ENCODE measurements at places on chromosomes 12 and 14.

GRCh38 chr14:95164506-95164905 is 7.2 kb upstream of the DICER1 start:
- no peaks in the 10 kb centered on the region for H3K27me3 ChIP-seq
- DNase-seq: no peak
- no peak overlapping the region for H3K4me3 ChIP-seq
- H3K27ac ChIP-seq: no peak overlapping the region
- no peaks in the 10 kb centered on the region for H3K4me1 ChIP-seq

DNA sequence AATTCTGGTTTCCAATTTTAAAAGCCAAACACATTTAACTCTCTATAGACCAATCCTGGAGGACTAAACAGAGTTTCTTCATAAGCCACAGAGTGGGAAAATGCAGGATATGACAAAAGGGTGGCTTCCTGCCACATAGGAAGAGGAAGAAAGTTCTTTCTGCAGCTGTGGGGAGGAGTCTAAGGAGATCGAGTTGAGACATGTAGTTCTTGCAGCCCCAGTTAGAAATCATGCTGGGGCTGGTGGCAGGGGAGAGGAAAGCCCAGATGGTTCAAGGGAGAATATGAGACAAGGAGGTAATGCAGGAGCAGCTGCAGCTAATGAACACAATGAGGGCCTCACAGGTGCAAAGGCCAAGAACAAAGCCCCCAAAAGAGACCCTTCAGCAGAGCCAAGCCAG is 85.0 kb upstream of the ARID2 start:
- no peaks in the 10 kb centered on the region for H3K36me3 ChIP-seq
- no peak overlapping the region for H3K27ac ChIP-seq
- no peaks in the 10 kb centered on the region for H3K27me3 ChIP-seq
- no peak overlapping the region for H3K4me3 ChIP-seq
- DNase-seq: no peak
- H3K4me1 ChIP-seq: peaks cover 11% of the 10 kb centered on the region

- peak overlapping the region; percentile 7 for H3K27ac ChIP-seq
- no peak for DNase-seq
- no peak overlapping the region for H3K4me3 ChIP-seq
Measured at GRCh38 chr12:120466560-120467315, 2.8 kb downstream of the SRSF9 start.

- H3K4me1 ChIP-seq: peaks cover 97% of the 10 kb centered on the region
- H3K36me3 ChIP-seq: peaks cover 27% of the 10 kb centered on the region
- H3K4me3 ChIP-seq: no peak overlapping the region
Measured at GRCh38 chr14:100077441-100077840, 12.2 kb downstream of the EVL start.

DNA sequence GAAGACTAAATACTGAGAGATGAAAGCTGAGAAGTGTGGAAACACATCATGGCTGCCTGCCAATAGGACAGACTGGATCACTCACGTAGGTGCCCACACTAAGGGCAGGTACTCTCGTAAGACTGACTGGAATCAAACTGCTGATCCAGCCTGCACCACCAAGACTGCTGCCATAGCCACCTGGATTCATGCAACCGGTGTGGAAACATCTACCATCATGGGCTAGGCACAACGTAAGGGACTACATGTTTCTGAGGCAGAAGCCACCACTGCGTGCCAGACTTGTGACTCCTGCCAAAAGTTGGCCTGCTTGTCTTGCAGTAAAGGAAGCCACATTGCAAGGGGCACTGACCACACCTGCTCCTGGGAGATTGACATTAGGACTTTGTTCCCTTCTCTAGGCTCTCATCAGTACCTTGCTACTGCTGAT is 3.8 kb downstream of the POMT2 start:
- no peak overlapping the region for H3K27ac ChIP-seq
- no peaks in the 10 kb centered on the region for H3K27me3 ChIP-seq
- H3K36me3 ChIP-seq: no peaks in the 10 kb centered on the region
- H3K4me1 ChIP-seq: no peaks in the 10 kb centered on the region

- no peak overlapping the region for H3K27ac ChIP-seq
- no peak overlapping the region for H3K4me3 ChIP-seq
- no peaks in the 10 kb centered on the region for H3K27me3 ChIP-seq
- H3K36me3 ChIP-seq: no peaks in the 10 kb centered on the region
- DNase-seq: no peak
Measured at GRCh38 chr12:68119724-68120211, 39.8 kb downstream of the IFNG start.

DNA sequence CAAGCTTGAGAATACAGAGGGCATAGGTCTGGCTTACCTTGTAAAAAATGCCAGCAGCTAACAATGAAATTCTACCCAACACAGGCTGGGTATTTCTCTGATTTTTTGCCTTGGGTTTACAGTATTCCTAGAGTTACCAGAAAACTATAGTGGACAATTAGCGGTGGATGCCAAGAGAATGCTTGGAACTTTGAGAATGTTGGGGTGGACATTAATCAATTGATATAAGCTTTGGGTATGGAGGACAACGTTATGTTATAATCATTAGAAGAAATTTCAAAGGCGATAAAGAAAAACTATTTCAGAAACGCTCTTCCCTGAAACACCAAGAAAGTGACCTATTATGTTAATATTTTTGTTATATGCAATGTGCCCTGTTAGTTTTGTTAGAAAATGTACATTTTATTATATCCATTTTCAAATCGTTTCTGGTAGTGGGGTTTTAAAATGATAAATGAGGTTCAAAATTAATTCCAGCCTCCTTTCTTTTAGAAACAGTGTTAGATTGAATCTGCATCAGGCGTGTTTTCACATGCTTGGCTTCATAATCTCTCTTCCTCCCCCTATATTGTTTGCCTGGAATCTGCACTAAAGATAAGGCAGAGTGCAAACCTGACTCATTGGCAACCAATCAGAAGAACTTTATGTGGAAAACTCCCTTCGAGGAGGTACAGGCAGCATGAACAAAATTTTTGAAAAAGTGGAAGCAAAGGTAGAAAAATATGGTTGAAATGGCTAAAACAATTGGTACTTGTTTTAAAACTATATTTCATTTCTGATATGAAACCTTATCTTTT is 1.4 kb upstream of the PTPRQ start:
- H3K36me3 ChIP-seq: no peaks in the 10 kb centered on the region
- H3K27me3 ChIP-seq: no peaks in the 10 kb centered on the region
- H3K4me1 ChIP-seq: no peaks in the 10 kb centered on the region
- DNase-seq: no peak
- H3K27ac ChIP-seq: no peak overlapping the region

DNA sequence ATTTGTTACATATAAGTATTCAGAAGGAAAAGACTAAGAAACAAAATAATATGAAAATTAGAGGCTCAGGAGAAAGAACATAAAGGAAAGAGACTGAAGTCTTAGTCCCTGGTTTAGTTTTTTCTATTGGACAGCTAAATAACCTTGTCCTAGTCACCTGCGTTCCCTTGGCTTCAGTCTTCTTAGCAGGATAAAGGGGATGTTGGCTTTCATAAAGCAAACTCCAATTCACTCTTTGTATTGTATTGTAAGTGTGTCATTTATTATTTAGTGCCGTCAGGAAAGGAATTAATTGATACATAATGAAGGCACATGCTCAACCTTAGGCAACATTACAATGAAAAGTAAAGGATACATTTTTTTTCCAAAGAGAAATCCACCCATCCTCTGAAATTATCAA is 190.3 kb upstream of the PPFIA2 start:
- H3K4me3 ChIP-seq: no peak overlapping the region
- no peaks in the 10 kb centered on the region for H3K36me3 ChIP-seq
- no peaks in the 10 kb centered on the region for H3K27me3 ChIP-seq
- H3K4me1 ChIP-seq: no peaks in the 10 kb centered on the region
- DNase-seq: no peak

GRCh38 chr12:1443421-1444141 is 150.8 kb downstream of the FBXL14 start:
- no peaks in the 10 kb centered on the region for H3K36me3 ChIP-seq
- no peaks in the 10 kb centered on the region for H3K27me3 ChIP-seq
- no peak overlapping the region for H3K27ac ChIP-seq
- no peak for DNase-seq
- H3K4me3 ChIP-seq: no peak overlapping the region
- no peaks in the 10 kb centered on the region for H3K4me1 ChIP-seq

GRCh38 chr14:64038841-64039542 is 186.2 kb downstream of the SYNE2 start:
- no peaks in the 10 kb centered on the region for H3K4me1 ChIP-seq
- H3K4me3 ChIP-seq: no peak overlapping the region
- H3K36me3 ChIP-seq: peaks cover 10% of the 10 kb centered on the region
- H3K27ac ChIP-seq: no peak overlapping the region

DNA sequence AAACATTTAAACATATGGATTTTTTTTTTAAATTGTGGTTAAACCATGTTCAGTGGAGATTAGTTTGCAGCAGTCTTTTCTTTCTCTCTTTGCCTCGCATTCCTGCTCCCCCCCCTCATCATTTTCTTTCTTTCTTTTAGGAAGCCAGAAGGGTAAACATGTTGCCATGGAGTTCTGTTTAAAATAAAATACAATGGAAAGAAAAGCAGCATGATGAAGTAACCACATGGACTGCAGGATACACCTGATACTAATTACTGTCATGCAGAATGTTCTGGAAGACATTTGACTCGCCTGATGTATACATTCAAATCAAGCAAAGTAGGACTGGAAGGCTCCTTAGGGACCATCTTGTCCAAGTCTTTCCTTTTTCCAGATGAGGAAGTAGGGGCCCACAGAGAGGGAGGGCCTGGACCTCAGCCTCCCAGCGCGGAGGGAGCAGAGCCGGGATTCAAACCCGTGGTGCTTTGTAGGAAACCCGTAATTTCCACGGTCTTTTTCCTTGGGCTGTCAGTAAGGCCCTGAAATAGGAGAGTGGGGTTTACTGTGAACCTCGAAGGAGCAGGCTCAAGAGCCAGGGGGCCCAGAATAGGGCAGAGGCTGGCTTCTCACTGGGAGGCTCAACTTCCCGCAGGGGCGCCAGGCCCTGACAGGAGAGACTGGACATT is 2.4 kb upstream of the MEG3 start:
- H3K27ac ChIP-seq: no peak overlapping the region
- DNase-seq: no peak
- H3K36me3 ChIP-seq: no peaks in the 10 kb centered on the region
- H3K4me1 ChIP-seq: no peaks in the 10 kb centered on the region
- H3K4me3 ChIP-seq: no peak overlapping the region

DNA sequence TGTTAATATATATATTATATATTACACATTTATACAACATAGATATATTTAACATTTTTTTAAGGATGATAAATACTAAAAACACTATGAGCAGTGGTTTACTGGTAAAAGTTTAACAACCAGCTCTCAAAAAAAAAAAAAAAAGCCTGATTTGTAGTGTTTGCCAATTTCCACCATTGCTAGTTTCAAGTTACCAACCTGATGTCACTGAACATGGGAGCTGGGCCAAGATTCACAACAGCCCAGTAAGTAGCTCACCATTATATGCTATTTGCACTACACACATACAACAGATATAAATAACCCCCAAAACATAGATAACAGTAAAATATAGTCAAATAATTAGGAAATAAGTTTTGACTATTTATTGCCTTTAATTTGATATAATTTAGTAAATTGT is 28.9 kb upstream of the TMX1 start:
- H3K36me3 ChIP-seq: no peaks in the 10 kb centered on the region
- no peak overlapping the region for H3K27ac ChIP-seq
- no peaks in the 10 kb centered on the region for H3K4me1 ChIP-seq
- no peaks in the 10 kb centered on the region for H3K27me3 ChIP-seq
- no peak for DNase-seq

GRCh38 chr12:47734725-47735480 is 9.6 kb upstream of the ENDOU start:
- no peaks in the 10 kb centered on the region for H3K36me3 ChIP-seq
- no peak overlapping the region for H3K4me3 ChIP-seq
- no peak for DNase-seq
- H3K4me1 ChIP-seq: no peaks in the 10 kb centered on the region

- no peak overlapping the region for H3K4me3 ChIP-seq
- no peaks in the 10 kb centered on the region for H3K4me1 ChIP-seq
- no peaks in the 10 kb centered on the region for H3K36me3 ChIP-seq
- DNase-seq: no peak
- no peaks in the 10 kb centered on the region for H3K27me3 ChIP-seq
- no peak overlapping the region for H3K27ac ChIP-seq
Measured at GRCh38 chr12:94143951-94144350, 4.4 kb upstream of the PLXNC1 start.

DNA sequence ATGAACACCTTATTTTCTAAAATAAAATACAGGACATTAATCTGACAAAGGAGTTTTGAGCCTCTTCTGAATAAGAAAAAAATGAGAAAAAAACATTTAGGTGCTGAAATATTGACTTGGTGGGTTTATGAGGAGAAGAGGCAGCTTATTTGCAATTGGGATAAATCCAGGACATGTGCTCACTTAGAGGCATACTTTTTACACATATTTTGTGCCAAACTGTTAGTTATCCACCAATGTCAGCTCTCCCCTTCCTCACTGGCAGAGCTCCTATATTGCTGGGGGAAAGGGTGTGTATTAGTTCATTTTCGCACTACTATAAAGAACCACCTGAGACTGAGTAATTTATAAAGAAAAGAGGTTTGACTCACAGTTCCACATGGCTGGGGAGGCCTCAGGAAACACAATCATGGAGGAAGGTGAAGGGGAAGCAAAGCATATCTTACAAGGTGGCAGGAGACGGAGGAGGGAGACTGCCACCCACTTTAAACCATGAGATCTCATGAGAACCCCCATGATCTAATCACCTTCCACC is 135.4 kb upstream of the EGLN3 start:
- no peak overlapping the region for H3K4me3 ChIP-seq
- H3K27ac ChIP-seq: no peak overlapping the region
- no peaks in the 10 kb centered on the region for H3K27me3 ChIP-seq

DNA sequence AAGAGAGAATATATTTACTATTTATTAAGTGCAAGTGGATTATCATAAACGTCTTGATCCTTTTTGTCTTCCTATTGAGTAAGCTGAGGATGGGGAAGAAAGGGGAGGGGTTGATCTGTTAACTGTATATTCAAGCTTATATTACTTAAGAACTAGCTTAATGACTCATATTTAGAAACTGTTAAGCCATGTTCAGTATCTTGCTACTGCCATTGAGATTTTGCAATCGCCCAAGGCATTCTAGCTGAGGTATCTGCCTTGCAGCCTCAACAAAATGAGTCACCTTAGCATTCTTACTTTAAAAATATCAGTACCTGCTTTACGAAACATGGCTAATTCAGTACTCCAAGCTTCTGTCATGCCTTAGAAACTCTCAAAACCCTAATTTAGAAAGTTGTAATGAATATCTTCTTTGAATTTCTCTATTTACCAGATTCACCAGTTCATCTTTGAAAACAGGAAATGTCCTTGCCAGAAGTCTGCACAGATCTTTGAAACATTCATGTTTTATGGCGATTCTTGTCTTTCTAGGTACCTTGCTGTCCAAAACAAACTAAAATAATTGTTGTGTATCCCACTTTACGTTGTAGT is 76.1 kb downstream of the ALG10B start:
- no peak overlapping the region for H3K27ac ChIP-seq
- no peaks in the 10 kb centered on the region for H3K4me1 ChIP-seq
- no peak overlapping the region for H3K4me3 ChIP-seq

GRCh38 chr14:22318951-22319350 is 270.1 kb downstream of the DAD1 start:
- no peaks in the 10 kb centered on the region for H3K36me3 ChIP-seq
- no peak for DNase-seq
- H3K27me3 ChIP-seq: no peaks in the 10 kb centered on the region
- no peak overlapping the region for H3K27ac ChIP-seq
- H3K4me3 ChIP-seq: no peak overlapping the region

GRCh38 chr12:59389968-59390576 is 205.8 kb upstream of the SLC16A7 start:
- H3K4me3 ChIP-seq: no peak overlapping the region
- no peaks in the 10 kb centered on the region for H3K27me3 ChIP-seq
- no peaks in the 10 kb centered on the region for H3K36me3 ChIP-seq
- H3K27ac ChIP-seq: no peak overlapping the region
- no peak for DNase-seq

- H3K4me3 ChIP-seq: no peak overlapping the region
- H3K27me3 ChIP-seq: no peaks in the 10 kb centered on the region
- H3K36me3 ChIP-seq: no peaks in the 10 kb centered on the region
Measured at GRCh38 chr12:105048315-105048714, 35.9 kb downstream of the ALDH1L2 start.
